Esophagus muscularis mucosa (tissue), 4 donors: ENCODE measurements at places on chromosomes 3 and 15. TPM values are rescaled to one million over a fixed set of nuclear protein-coding genes. Genes with fewer than 3 reads are reported as not detected.

DNA sequence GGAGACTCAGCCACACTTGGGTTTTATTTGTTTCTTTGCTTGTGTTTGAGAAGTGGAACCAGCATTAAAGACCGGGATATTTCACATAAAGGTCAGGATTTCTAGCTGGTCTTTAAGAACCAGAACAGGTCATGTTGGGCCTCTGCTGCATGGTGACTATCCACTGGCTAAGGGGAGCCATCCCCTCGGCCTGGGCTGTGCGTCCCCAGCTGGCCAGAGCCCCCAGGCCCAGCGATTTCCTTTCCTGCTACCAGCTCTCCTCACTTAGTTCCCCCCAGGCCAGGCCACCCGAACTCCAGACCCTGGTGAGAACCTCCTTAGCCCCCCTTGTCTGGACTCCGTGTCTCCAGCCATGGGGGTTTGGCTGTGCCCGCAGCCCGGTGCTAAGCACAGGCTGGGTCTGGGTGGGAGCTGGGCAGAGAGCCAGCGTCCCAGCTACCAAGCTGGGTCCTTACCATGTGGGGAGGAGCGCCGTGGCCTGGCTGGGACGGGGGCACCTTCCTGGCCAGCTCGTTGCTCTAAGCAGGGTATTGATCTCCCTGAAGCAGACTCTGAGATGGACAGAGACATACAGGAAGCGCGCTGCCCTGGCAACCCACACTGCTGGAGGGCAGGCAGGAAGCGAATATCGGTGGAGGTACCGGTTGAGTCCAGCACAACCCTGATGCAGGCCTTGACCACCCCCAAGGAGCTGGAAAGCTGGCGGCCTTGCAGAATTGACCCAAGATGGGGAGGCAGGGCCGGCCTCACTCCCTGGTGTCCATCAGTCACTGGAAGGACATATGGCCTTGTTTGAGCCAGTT, 49.4 kb downstream of the KLF15 start:
- H3K4me1 ChIP-seq: no peaks in the 10 kb centered on the region
- DNase-seq: peak; percentile 62
- H3K27ac ChIP-seq: no peak overlapping the region
- no peak overlapping the region for H3K4me3 ChIP-seq
- no peaks in the 10 kb centered on the region for H3K36me3 ChIP-seq
- no peaks in the 10 kb centered on the region for H3K27me3 ChIP-seq

The MCF2L2 gene
- 1.6 TPM for total RNA-seq

- DNase-seq: no peak
- H3K4me1 ChIP-seq: peaks cover 26% of the 10 kb centered on the region
- H3K36me3 ChIP-seq: no peaks in the 10 kb centered on the region
- H3K27me3 ChIP-seq: no peaks in the 10 kb centered on the region
- no peak overlapping the region for H3K4me3 ChIP-seq
Measured at GRCh38 chr3:171092467-171092911, 66.0 kb upstream of the SLC2A2 start.

DNA sequence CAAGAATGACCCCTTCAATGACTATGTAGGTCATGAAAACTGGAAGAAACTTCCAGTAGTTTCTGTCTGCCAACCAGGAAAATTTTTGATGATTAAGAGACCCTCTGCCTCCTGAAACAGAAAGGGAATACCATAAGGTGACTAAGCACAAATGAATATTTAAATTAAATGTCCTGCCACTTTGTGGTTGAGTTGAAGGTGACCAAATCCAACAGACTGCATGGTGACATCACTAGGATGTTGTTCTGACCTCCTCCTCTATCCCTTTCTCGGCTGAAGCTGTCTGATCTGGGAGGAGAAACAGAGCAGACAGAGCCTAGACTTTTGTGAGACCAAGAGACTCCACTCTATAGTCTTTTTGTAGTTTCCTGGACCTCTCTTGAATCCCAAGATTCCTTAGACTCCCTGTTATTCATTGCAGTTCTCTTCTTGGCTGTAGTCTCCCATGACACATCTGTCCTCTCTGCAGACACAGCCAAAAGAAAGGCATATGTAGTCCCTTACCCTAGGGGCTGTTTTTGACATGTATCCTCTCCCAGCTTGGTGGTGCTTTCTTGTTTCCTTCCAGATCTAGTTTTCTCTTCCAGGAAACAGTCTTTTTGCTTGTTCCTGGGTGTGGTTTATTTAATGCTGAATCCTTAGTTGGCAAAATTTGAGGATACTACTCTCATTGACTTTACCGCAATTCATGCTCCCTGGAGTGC, 55.2 kb upstream of the UBE3A start:
- no peaks in the 10 kb centered on the region for H3K4me1 ChIP-seq
- no peaks in the 10 kb centered on the region for H3K36me3 ChIP-seq
- no peak overlapping the region for H3K4me3 ChIP-seq
- no peak overlapping the region for H3K27ac ChIP-seq

GRCh38 chr3:83738202-83738601, 1220.6 kb upstream of the CADM2 start:
- H3K27me3 ChIP-seq: no peaks in the 10 kb centered on the region
- no peak overlapping the region for H3K27ac ChIP-seq
- no peaks in the 10 kb centered on the region for H3K36me3 ChIP-seq
- DNase-seq: no peak

DNA sequence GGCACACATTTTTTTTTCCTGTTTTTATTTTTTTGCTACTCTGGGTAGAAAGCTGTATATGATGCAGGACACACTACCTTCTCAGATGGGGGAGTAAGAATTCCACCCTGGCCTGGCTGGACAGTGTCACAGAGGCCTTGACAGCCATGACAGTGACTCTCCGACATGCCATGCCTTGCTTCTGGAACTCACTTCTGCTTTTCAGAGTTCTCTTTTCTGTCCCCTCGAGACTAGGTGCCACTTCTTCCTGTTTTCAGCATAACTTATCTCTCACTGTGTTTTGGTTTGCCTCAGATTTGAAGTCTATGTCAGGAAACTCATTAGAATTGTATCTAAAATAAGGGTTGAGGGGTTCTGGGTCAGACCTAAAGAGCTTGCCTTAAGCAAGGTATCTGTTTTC, 69.1 kb upstream of the SEC13 start:
- no peak overlapping the region for H3K27ac ChIP-seq
- H3K4me1 ChIP-seq: no peaks in the 10 kb centered on the region
- H3K4me3 ChIP-seq: no peak overlapping the region
